Keratinocyte (primary cell): ENCODE measurements at places on chromosomes 6 and 20.

DNA sequence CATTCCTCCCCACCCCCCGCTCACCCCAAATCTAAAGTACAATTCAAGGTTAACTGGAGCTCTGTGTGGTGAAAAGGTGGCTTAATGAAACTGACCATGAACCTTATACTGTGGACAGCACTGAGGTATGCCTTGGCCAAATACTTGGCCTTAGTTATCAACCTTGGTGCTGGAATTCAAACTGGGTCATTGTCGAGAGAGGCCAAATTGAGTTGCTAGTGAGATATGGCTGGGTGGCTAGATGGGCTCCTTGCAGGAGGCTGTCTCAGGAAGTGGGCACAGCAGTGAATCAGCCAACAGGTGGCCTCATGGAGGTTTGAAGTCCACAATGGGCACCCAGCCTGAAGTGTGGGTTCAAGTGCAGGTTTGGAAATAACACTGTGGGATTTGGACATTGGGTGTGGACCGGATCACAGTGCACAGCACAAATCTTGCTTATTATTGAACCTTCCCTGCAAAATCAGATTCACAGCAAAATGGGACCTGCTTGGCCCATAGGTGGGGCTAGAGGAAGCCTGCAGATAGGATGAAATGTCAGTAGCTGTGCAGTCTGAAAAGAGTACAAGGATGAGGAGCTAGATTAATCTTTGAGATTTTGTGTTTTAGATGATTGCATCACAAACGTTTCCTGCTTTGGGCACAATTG, 5.6 kb upstream of the BTBD3 start:
- no peak for DNase-seq

DNA sequence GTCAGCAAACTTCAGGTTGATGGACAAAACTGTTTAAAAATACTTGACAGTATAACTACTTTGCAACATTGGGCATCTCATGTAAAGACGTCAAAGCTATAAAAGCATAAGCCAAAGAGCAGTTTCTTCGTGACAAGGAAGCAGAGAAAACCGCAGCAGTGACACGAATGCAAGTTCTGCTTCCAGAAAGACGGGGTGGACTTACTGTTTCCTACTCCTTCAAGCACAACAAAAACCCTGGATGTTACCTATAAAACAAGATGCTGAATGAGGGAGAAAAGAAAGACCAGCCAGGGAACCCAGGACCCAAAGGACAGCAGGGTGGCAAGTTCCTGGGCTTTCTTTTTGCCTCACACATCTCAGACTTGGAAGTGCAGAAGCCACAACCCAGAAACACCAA, 98.0 kb downstream of the DLL1 start:
- DNase-seq = no peak

DNA sequence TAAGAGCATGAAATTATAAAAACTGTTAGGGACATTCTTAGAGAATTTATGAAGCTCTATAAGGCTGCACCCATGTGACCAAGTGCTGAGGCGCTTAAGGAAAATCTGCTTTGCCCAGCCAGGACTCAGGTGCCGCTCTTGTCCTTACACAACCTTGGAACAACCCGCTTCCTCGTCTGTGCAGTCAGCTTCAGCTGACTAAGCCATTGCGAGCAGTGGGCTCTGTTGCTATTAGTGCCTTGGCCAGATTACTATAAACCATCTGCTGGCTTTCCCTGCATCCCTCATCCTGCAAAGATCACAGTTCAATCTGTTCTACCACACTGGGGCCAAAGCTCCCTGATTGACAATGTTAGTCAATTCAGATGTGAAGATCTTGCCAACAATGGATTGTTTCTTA, 89.1 kb upstream of the E2F3 start:
- no peak for DNase-seq

- no peak for DNase-seq
These were observed 29.6 kb downstream of the CAP2 start for GRCh38 chr6:17423026-17423425.

DNA sequence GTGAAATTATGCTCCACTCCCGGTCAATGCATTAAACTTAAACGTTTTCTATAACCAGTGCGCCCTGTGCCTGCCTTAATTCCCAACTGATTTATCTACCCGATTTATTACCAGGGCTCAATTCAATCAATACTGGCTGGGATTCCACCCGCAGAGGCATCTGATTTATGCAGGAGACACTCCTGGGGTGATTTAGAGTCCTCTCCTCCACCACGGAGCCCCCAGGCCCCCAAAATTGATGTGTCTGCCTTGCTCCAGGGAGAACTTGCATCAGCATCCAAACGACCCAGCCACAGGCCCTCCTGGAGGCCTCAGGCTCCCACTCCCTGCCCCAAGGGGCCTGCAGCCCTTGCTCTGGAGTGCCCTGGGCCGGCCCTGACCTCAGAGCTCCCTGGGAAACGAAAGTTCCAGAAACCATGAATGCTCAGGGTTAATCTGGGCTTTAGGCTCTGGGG, 29.5 kb downstream of the ANKRD60 start:
- no peak for DNase-seq

DNA sequence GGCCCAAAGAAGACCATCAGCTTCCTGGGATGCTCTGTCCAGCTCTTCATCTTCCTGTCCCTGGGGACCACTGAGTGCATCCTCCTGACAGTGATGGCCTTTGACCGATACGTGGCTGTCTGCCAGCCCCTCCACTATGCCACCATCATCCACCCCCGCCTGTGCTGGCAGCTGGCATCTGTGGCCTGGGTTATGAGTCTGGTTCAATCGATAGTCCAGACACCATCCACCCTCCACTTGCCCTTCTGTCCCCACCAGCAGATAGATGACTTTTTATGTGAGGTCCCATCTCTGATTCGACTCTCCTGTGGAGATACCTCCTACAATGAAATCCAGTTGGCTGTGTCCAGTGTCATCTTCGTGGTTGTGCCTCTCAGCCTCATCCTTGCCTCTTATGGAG, 5.1 kb downstream of the OR2H1 start:
- no peak for DNase-seq

- DNase-seq = no peak
These were observed 30.7 kb downstream of the PTPN1 start for GRCh38 chr20:50540620-50541605.

DNA sequence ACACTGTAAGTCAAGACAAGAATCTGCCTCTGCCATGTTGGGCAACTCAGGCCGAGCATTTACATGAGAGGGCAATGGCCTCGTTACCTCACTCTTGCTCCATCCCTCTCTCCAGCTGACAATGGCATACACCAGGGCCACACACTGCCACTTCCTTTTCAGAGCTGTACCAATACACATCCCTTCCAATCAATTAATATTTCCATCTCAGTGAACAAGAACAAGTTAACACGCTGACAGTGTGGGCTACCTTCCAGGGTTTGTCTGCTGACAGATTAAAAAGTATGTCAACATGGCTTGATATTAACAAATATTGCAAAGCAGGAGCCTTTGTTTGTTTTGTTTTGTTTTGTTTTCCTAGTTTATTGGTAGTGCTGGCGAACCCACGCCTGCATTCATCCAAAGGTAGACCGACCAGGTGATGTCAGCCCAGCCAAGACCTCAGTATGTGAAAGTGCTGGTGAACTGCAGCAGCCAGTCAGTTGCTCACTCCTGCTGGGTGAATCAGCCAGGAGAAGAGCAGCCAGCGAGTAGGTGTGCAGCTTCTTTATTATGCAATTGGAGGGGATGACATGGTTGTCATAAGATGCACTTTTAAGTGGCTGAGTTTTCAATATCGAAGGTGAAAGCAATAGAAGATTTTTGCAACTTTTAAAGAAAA, 487.3 kb upstream of the JARID2 start:
- DNase-seq = peak; percentile 46

DNA sequence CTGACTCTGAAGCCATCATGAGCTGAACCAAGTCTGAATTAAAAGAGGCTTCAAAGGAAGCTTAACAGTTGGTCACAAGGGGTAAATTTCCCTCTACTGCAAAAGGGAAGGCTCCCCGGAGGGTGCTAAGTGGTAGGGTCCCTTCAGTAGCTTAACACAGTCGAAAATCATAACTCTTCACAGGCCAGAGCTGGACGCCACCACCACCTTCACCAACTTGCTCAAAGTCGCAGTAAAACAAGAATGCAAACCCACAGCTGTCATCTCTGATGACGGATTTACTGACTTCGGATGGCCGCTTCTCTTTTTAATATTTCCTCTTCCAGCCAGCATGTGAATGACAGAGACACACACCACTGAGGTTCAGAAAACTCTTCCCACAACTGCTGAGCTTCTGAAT, 144.7 kb upstream of the FBXL4 start:
- no peak for DNase-seq

DNA sequence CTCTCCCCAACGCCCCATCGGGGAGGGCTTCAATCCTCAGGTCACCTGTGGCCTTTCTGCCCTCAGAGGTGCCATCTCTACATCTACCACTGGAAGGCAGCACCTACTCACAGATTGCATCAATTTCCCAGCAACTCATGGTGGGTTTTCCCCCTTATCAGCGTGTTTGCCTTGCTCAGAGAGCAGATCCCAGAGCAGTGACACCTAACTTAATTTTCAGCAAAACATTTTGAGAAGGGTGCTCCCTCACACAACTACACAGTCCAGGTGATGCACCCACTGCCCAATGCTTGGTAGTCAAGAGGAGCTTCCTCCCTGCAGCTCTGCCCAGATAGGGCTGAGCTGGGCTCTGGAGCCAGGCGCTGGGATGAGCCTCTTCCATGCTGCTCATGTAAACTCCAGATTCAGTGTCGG, 48.2 kb downstream of the PLG start:
- no peak for DNase-seq

- peak; percentile 82 for DNase-seq
These were observed 36.3 kb upstream of the TGM2 start for GRCh38 chr20:38201356-38201755.

DNA sequence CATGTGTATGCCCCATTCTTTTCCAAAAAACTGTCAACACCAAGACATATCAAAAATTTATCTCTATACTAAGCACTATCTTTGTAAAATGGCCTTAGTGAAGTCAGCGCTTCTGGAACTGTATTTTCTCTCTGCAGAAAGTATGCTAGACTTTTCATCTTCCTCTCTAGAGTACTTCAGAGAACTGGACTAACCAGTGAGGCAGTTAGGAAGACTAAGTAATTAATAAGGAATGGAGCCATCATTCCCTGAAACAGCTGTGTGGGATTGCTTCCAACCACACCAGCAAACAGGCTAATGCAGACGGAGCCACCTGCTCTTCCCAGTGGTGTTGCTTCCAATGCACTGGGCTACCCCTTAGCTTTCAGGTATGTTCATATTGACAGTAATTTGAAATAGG, 169.1 kb upstream of the FUT9 start:
- DNase-seq = no peak

GRCh38 chr20:10578607-10579006, 95.2 kb downstream of the JAG1 start:
- peak; percentile 82 for DNase-seq

GRCh38 chr6:90372450-90372849, 75.8 kb upstream of the BACH2 start:
- DNase-seq = no peak

- DNase-seq = no peak
These were observed 509.3 kb downstream of the QKI start for GRCh38 chr6:163923658-163924411.

GRCh38 chr20:31760519-31761240, 21.6 kb downstream of the TPX2 start:
- DNase-seq = no peak

GRCh38 chr6:53302678-53303360, 45.9 kb downstream of the ELOVL5 start:
- peak; percentile 73 for DNase-seq

DNA sequence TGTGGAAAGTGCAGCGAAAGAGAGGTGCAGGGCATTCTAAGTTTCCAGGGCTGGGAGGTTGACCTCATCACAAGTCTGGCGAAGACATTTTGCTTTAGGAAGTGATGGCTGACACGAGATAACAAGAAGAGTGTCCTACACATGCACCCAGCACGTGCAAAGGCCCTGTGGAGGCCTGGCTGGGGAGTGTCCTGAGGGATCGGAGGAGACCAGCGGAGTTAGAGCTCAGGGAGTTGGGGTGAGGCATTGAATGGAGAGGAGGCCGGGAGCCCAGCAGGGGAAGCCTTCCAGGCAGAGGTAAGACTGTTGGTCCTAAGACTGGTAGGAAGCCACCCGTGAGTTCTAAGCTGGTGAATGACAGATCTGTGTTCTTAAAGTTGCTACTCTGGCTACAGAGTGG, 58.4 kb downstream of the PPP1R14C start:
- DNase-seq = no peak

DNA sequence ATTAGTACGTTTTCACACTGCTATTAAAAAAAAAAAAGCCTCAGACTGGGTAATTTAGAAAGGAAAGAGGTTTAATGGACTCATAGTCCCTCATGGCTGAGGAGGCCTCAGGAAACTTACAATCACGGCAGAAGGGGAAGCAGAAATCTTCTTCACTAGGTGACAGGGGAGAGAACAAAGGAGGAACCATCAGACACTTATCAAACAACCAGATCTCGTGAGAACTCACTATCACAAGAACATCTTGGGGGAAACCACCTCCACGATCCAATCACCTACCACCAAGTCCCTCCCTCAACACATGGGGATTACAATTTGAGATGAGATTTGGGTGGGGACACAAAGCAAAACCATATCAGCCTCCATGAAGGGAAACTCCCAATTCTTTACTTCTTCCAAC, 85.2 kb upstream of the MAFB start:
- no peak for DNase-seq

DNA sequence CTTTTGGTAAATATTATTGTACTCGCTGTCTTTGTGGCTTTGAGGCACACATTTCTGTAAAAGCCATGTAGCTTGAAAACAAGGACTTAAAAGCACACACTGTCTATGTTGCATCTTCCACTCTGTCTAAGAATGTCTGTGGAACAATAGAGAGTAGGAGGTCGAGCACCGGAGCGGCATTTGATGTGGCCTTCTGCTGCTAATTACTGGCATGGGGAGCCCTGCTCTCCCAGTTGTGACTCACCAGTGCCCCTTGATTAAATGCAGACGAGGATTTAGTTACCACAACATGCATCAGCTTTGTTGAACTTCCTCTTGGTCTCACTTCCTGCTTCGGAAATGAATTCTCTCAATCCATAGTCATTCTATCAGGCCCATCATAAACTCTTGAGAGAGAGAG, 680.7 kb upstream of the SLC35B3 start:
- no peak for DNase-seq

DNA sequence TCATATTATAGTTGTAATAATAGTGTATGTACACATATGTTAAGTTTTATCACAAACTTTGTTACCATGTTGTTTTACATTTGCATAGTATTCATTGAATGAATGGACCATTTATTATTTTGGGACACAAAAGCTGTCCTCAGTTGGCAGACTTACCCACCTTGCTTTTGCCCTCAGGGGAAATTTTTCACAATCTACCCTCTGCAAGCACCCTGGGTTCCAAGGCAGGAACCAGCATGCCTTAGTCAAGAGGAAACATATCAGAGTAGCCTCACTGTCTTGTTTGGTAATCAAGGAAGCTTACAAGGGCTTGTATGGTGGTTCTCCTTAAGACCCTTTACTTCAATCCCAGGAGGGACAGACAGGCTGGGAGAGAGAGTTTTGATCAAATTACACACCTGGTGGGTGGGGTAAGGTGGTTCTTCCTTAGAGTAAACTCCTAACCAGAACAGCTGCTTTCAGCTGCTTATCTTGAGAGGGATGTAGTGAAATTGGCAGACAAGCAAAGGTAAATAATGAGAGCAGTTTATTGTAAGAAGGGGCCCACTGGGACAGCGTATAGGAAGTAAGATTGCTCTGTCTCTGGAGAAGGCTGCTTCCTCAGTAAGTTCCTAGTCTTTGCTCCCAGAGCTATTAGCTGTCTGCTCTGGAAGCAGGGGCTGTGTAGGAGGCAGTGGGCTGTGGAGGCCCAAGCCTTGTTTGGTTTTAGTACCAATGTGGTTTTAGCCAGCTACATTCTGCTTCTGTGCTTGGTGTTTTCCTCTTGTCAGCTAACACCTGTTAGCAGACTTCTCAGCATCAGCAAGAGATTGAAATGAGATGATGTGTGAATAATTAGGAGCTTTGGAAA, 31.1 kb downstream of the BRPF3 start:
- DNase-seq = no peak
